ENCODE measurements at places on chromosomes 4 and X. TPM values are rescaled to one million over a fixed set of nuclear protein-coding genes. Genes with fewer than 3 reads are reported as not detected.

DNA sequence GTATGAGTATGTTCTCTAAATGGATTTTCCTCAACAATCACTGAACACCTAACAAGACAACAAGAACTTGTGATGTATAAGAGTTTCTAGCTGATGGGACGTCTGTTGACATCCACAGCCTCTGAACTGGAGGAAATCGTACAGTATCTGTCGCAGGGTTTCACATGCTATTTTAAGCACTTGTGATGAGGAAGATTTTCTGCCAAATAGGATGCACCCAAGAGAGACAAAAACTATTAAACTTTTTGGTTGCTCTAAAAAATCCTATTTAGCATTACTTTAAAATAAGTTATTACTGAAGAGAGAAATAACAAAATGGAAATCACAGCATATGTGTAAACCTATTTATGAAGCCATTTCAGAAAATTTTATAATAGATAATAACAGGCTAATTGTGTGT, 356.1 kb upstream of the SLC7A11 start:
- H3K27me3 ChIP-seq = no peaks in the 10 kb centered on the region
- no peaks in the 10 kb centered on the region for H3K36me3 ChIP-seq

- H3K36me3 ChIP-seq = no peaks in the 10 kb centered on the region
- no peak overlapping the region for H3K4me3 ChIP-seq
- no peaks in the 10 kb centered on the region for H3K4me1 ChIP-seq
- no peaks in the 10 kb centered on the region for H3K27me3 ChIP-seq
Observed at GRCh38 chr4:74235135-74235534, 73.1 kb upstream of the EPGN start.

- H3K27ac ChIP-seq = no peak overlapping the region
- no peak for DNase-seq
- no peaks in the 10 kb centered on the region for H3K36me3 ChIP-seq
- H3K27me3 ChIP-seq = no peaks in the 10 kb centered on the region
Observed at GRCh38 chr4:176482972-176483371, 163.2 kb downstream of the SPCS3 start.

DNA sequence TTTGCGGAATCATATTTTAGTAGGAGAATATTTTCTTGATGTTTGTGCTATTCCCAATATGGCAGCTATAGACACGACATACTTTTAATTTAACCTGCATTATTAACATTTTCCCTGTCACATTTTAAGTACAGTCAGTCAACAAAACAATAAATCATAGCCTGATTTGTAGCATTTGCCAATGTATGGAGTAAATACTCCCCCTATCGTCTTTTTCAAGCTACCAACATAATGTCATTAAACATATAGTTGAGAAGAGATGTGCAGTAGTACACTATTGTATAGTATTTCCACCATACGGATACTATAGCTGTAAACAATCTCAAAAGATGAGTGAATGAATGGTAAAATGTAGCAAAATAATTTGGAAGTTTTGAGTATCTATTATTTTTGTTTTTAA, 303.7 kb upstream of the MAGEB2 start:
- no peaks in the 10 kb centered on the region for H3K4me1 ChIP-seq
- no peak overlapping the region for H3K27ac ChIP-seq
- H3K27me3 ChIP-seq = no peaks in the 10 kb centered on the region
- no peaks in the 10 kb centered on the region for H3K36me3 ChIP-seq
- DNase-seq = no peak

Gene SLC10A7
- 7.1 TPM for total RNA-seq

Gene MAML3
- 14.9 TPM for total RNA-seq
